NCI-H748 treated with DMSO at 0.1 percent for 48 hours (cell line): ENCODE measurements at places on chromosomes 5 and 9.

- no peak for DNase-seq
Observed at GRCh38 chr5:55483885-55484284, 50.9 kb downstream of the PLPP1 start.

DNA sequence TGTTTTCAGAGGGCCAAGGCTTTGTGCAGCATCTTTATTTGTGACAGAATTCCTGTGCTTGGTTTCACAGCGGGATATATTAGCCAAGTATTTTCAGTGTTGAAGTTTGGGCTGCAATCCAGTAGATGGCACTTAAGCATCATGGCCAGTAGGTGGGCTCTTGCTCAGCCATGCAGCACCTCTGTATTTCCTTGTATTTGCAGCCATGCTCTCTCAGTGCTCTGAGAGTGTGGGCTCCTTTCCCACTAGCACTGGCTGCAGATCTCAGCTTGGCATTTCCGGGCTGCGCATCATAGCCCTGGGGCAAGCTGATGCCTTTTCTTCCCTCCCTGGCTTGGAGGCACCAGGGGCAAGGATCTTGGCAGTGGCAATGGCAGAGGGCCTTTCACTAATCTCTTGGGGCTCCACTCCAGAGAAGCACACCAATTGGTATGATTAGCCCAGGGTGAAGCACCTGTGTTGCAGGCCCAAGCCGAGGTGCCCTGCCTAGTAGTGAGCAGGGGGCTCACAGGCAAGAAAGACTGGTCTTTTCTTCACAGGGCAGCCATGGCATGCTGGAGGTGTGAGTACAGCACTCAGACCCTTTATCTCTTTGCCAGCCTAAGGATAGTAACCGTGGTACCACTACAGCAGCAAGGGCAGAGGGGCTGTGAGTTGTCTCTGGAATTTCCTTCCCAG lies 48.3 kb downstream of the SLCO6A1 start:
- DNase-seq = no peak

- DNase-seq = no peak
Observed at GRCh38 chr9:92094655-92095054, 20.6 kb downstream of the SPTLC1 start.

- no peak for DNase-seq
Observed at GRCh38 chr5:657570-657969, 35.6 kb downstream of the TPPP start.

DNA sequence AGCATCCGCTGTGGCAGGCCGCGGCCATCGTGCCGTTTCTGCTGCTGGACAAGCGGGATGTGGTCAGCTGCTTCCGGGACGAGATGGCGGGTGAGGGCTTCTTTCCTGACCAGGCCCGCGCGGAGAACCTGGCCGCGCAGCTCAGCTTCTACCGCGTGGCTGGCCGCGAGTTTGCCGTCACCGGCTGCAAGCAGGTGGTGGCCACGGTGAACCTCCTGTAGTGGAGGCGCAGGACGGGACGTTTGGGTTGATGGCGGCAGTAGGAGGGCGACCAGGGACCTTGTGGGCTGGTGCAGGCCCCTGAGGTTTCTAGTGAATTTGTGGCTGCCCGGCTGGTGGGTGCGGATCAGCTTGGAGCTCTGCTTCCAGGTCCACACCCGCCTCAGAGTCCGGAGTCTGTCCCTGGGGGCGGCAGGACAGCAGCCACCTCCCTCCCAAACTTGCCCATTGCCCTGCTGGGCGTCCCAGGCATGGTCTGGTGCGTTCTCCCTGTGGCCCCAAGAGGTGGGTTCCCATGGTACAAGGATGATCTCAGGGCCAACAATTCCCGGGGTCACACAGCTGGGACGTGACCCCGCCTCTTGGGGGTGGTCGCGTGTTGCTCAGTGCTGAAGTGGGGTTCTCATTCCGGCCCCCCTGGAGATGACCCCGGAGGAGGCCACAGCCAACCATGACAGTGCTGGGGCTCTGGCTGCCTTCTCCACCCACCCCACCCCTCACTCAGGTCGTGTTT lies 2.4 kb downstream of the TOR4A start:
- no peak for DNase-seq

DNA sequence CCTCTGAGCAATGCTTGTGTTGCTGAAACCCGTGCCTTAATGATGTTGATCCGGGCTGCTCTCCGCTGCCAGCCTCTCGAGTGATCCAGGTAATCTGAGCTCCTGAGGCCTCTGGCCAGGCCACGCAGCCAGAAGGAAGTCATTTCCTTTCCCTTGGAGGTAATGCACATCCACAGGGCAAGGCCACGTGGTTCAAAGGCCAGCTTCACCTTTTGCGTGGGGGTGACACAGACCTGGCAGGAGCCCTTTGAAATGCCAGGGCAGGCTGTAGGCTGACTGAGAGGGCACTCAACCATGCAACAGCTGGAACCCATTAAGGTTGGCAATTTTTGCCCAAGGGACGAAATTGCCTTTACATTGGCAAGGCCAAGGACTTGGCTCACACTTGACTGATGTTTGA lies 80.4 kb downstream of the LIX1 start:
- no peak for DNase-seq

- DNase-seq = no peak
Observed at GRCh38 chr9:99222416-99223270, 561 bp downstream of the SEC61B start.

DNA sequence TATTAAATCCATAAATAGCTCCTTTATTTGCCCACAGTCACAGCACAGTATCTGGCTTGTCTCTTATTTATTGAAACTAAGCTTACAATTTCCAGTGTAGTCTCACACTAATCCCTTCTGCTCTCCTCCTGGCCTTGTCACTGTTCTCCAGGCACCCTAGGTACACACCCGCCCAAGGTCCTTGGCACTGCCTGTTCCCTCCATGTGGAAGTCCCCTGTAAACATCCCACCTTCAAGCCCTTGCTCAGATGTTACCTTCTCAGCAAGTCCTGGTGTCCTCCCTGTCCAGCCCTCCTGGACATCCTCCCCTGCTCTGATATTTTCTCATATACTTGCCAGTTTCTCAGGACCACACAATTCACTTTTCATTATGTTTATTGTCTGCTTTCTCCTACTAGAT lies 44.2 kb upstream of the CFAP157 start:
- DNase-seq = no peak

DNA sequence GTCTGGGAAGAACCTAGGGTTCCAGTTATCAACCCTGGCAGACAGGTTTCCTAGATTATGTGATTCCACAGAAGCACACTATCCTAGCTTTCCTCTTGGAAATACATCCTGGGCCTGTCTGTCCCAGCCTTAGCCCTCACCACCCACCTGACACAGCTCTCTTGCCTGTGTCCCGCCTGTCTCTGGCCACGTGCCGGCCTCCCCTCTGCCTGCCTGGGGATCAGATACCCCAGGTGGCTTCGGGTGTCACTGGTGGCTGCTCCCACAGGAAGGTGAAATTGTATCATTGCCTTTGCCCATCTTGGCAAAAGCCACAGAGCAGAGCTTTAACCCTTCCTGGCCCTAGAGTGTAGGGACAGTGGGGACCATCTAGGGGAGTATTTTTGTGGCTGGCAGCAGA lies 6.2 kb downstream of the COL27A1 start:
- no peak for DNase-seq

- DNase-seq = no peak
Observed at GRCh38 chr9:127796225-127796813, 6.4 kb upstream of the FPGS start.

DNA sequence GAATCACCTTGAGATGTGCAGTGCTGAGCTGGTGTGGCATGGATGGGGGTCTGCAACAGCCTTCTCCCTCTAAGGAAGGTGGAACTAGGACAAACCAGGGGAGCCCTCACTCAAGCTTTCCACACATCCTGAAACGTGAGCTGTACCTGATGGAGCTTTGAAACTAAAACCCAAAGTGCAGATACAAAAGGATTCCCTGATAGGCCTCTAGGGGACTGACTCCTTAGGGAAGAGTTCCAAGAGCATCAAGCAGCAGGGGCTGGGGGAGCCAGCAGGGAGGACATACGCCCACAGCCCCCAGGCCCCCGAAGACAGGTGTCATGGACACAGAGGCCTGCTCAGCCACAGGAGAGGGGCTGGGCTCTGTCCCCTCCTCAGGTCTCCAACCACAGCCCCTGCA lies 17.7 kb downstream of the ARHGEF37 start:
- DNase-seq = no peak

- no peak for DNase-seq
Observed at GRCh38 chr5:103598997-103599566, 36.5 kb upstream of the NUDT12 start.

- peak; percentile 28 for DNase-seq
Observed at GRCh38 chr5:11904265-11904906, at the start of gene CTNND2. Gene CTNND2 (minus strand): TSS chr5:11904446. CDS start chr5:11903853, 593 bp downstream.

DNA sequence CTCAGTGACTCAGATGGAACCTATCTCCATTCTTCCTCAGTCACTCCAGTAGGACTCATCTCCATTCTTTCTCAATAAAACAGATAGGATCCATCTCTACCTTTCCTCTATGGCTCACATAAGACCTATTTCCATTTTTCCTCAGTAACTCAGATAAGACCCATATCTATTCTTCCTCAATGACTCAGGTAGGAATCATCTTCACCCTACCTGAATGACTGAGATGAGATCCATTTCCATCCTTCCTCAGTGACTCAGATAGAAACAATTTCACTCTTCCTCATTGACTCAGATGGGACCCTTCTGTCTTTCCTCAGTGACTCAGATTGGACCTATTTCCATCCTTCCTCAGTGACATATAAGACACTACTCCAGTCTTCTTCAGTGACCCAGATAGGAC lies 165.1 kb downstream of the FBXO4 start:
- DNase-seq = no peak

DNA sequence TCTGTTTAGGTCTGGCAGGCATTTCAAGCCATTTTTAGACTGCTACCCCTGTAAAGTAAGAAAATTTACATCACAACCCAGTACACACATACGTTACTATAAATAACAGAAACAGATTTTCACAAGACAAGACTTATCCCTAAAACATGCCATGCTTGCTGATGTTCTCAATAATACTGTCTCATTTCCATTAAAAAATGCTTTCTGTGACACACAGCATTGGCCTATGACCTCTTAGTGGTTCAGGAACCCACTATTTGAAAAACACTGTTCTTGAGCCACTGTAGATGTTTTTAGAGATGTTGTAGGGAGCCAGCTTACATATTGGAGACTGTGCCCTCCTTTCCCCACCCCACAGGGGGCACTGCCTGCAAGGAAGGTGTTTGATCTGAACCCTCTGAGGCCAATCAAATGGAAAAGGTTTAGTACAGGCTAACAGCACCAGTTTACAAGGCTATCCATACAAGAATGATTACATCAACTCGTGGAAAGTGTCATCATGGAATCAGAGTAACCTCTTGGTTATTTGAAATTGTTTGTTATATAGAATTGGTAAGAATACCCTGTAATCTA lies 30.8 kb downstream of the ZSWIM6 start:
- DNase-seq = no peak

- no peak for DNase-seq
Observed at GRCh38 chr5:164051745-164052144, 546.3 kb downstream of the MAT2B start.

- DNase-seq = peak; percentile 66
Observed at GRCh38 chr9:70480405-70480980, 66.0 kb upstream of the KLF9 start.

- DNase-seq = no peak
Observed at GRCh38 chr9:77939149-77939668, 92.4 kb downstream of the GNAQ start.

GRCh38 chr9:130124085-130124860 lies 47.9 kb upstream of the NCS1 start:
- DNase-seq = no peak

GRCh38 chr5:14983666-14984441 lies 112.3 kb upstream of the ANKH start:
- DNase-seq = no peak

DNA sequence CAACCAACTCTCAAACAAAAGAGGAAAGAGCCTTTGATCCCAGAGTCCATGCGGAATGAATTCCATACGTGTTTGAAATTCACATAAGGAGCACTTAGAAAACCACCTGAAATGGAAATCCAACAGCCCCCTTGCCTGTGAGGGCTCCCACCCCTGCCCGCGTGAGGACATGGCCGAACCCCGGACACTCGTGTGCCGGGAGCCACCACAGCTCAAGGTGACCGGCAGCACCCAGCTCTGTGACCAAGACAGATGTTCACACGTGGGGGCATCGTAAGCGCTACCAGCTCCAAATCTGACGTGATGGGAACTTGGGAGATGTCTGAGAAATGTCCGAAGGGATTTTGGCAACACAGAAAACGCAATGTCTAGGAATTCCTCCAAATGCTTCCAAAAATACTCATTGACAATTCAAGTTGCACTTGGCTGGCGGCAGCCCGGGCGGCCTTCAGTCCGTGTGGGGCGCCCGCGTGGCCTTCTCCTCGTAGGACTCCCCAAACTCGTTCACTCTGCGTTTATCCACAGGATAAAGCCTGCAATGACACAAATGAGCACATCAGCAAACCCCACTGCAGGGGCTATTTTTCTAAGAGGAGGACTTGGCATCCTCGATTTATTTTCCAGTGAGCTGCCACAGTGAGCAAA lies 23.2 kb upstream of the TERT start:
- DNase-seq = no peak
